Breast epithelium (tissue), 4 donors: ENCODE measurements at places on chromosomes 16 and 17. TPM values are rescaled to one million over a fixed set of nuclear protein-coding genes. Genes with fewer than 3 reads are reported as not detected.

GRCh38 chr17:67285360-67285759, 40.4 kb upstream of the HELZ start:
- no peak overlapping the region for H3K4me3 ChIP-seq
- H3K4me1 ChIP-seq = no peaks in the 10 kb centered on the region
- DNase-seq = no peak
- H3K27ac ChIP-seq = no peak overlapping the region
- no peaks in the 10 kb centered on the region for H3K36me3 ChIP-seq
- no peaks in the 10 kb centered on the region for H3K27me3 ChIP-seq

DNA sequence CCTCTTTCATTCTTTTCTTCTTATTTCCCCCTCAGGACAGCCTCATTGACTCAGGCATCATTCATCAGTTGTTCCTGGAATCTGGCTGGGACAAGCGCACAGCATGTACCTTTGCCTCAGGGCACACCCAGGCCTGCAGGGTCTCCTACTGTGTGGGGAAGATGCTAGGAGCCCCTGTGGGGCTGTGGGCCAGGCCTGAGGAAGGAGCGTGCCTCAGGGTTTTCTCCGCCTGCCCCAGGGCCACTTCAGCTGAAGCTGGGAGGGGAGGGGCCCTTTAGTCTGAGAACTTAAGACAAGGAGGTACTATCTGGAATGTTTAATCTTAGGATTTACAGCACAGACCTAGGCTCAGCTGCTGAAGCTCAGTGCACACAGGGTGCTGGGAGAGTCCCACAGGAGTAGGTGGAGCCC, 7.9 kb downstream of the ELMO3 start:
- H3K27ac ChIP-seq = no peak overlapping the region
- H3K36me3 ChIP-seq = peaks cover 8% of the 10 kb centered on the region
- H3K27me3 ChIP-seq = no peaks in the 10 kb centered on the region
- H3K4me1 ChIP-seq = no peaks in the 10 kb centered on the region
- H3K4me3 ChIP-seq = no peak overlapping the region
- DNase-seq = no peak

DNA sequence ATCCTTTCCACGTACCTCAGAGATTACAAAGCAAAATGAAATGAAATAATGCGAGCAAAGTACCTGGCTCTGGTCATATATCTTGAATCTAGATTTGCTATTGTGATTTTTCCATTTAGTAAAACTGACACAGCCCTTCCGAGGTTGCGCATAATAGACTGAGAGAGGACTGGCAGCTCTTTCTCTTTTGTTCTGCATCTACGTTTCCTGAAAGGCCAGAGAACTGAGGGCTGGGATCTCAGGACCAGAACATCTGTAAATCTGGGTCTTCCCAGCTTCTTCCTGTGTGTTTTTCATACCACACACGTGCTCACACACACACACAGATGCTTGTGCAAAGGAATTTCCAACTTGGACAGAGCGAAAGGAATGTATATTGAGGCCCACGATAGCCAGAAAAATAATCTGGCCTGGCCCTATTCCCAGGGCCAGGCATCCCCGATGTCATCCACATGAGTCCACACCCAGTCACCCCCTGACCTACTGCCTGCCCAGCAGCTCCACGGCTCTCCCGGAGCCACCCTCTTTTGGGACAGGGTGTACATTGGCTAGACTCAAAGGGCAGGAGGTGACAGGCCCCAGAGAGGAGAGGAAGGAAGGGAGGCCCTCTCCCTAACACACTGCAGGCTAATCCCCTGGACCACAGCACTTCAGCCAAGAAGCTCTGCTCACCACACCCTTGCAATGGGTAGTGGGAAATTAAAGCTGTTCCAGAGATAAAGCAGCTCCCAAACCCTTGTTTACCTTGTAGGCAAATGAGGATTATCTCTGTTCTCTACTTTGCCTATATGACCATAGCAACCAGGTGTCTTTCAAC, 41.8 kb downstream of the NOL11 start:
- H3K4me3 ChIP-seq = no peak overlapping the region
- no peak for DNase-seq
- no peaks in the 10 kb centered on the region for H3K4me1 ChIP-seq
- H3K27ac ChIP-seq = no peak overlapping the region
- no peaks in the 10 kb centered on the region for H3K27me3 ChIP-seq

DNA sequence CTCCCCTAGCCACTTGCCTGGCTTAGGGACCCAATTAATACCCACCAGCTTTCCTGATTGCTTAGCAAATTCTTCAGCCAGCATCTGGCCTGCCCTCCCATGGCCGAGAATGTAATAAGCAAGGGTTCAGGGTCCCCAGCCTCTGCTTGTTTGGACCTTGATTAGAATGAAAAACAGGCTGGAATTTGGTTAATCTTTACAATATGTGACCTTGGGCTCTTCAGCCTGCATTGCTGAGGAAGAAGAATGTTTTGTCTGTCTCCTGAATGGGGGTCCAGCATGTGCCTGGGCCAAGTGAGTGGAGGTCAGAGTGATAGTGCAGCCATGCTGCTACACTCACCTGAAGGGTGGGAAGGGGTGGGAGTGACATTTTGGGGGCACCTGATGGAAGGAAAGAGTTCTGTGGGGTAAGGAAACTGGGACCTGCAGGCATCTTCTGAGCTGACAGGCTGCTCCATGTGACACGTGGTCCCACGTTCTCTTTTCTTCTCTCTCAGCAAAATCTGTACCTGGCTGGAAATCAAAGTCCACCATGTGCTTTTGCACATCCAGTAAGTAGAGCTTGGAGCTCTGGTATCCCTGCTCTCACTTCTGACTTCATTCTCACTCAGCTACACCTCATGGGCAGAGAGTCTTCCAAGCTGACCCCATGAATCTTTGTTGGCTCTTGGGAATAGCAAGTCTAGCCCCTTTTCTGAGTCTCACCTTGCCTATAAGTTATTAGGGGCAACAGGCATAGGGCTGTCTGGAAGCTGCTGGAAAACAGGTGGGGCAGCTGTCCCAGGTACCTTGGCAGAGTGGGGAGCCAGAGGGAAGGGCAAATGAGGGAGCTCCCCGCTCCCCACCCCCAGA, 5.3 kb downstream of the TMEM106A start:
- no peak overlapping the region for H3K4me3 ChIP-seq
- no peaks in the 10 kb centered on the region for H3K27me3 ChIP-seq
- H3K27ac ChIP-seq = no peak overlapping the region
- no peaks in the 10 kb centered on the region for H3K36me3 ChIP-seq
- no peaks in the 10 kb centered on the region for H3K4me1 ChIP-seq
- peak; percentile 13 for DNase-seq

DNA sequence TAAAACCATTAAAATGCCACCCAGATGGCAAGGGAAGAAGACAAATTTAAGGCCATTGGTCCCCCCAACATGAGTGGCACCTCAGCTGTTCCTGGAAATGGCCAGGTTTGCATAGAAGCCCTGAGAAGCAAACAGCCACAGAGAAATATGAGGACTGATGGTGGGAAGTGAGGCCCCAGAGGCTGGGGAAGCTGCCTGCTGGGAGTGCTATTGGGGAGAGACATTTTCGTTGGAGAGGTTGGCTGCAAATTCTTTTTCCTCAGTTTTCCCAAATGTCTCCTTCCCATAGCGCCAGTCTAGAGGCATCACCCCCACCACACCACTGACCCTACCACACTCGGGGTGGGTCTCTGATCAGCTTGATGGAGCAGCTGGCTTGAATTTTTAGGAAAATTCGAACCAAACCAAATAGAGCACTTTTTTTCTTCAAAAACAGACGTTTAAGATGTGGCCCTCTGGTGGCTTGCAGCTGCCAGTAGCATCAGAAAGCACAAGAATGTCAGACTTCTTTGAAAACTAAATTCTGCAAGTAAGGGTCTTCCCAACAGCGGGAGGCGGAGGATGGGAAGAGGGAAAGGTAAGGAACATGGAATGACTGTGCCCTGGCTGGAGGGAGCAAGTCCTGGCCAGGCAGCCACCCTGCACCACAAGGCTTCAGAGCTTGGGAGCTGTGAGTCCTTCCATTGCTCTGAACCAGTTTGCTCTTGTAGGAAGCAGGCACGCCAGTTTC, 13.2 kb upstream of the SLC12A3 start:
- H3K27ac ChIP-seq = no peak overlapping the region
- H3K4me3 ChIP-seq = no peak overlapping the region
- no peaks in the 10 kb centered on the region for H3K27me3 ChIP-seq
- no peaks in the 10 kb centered on the region for H3K36me3 ChIP-seq

GRCh38 chr17:38960402-38960801, 6.8 kb downstream of the FBXO47 start:
- H3K4me1 ChIP-seq = no peaks in the 10 kb centered on the region
- H3K27ac ChIP-seq = no peak overlapping the region
- DNase-seq = no peak

DNA sequence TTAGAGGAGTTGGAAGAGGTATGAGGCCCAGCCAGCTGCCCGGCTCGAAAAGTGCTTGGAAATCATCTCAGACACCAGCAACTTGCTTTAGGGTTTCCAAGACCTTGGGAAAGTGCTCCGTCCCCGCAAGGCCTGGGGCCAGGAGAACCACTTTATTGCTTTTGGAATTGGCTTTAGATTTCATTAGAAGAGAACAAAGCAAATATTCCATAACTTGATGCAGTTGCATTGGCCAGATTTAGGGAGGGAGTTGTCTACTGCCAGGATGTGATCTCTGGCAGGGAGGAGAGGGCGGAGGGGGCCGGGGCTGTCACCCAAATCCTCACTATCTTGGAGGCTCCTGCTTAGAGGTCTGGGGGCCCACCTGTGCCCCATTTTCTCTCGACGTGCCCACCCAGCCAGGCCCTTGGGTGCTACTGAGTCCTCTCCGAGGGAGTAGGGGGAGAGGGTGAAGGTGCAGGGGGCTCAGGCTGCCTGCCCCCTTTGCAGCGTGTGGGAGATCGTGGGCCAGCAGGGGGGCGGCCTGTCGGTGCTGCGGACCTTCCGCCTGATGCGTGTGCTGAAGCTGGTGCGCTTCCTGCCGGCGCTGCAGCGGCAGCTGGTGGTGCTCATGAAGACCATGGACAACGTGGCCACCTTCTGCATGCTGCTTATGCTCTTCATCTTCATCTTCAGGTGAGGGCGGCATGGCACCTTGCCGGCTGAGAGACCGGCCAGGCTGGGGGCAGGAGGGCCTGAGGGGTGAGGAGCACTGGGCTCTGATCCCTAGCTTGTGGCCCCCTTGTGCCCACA, 30.6 kb downstream of the CACNA1G start:
- no peak for DNase-seq
- no peak overlapping the region for H3K4me3 ChIP-seq
- H3K4me1 ChIP-seq = no peaks in the 10 kb centered on the region
- no peaks in the 10 kb centered on the region for H3K36me3 ChIP-seq

DNA sequence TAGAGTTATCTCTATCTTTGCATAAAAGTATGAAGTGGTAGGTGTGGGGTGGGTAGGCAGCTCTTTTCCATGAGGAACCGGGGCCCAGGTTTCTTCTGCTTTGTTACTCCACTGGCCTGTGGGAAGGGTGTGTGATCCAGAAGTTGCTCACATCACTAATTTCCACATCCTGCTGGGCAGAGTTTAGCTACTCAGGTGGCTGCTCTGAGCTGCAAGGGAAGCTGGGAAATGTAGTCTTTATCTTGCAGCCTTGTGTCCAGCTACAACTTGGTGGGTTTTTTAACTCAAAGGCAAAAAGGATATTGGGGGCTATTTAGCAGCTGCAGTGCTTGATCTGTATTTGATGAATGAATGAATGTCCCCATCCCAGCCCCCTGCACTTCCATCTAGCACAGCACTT, 335.3 kb downstream of the SNX29 start:
- H3K4me1 ChIP-seq = no peaks in the 10 kb centered on the region
- no peak overlapping the region for H3K4me3 ChIP-seq
- no peaks in the 10 kb centered on the region for H3K36me3 ChIP-seq
- no peak for DNase-seq
- H3K27ac ChIP-seq = no peak overlapping the region
- H3K27me3 ChIP-seq = no peaks in the 10 kb centered on the region

GRCh38 chr17:83200231-83200699, 120.9 kb downstream of the METRNL start:
- no peaks in the 10 kb centered on the region for H3K27me3 ChIP-seq
- no peaks in the 10 kb centered on the region for H3K36me3 ChIP-seq
- peak; percentile 87 for DNase-seq
- no peak overlapping the region for H3K4me3 ChIP-seq
- H3K27ac ChIP-seq = peak overlapping the region; percentile 92

- H3K27me3 ChIP-seq = no peaks in the 10 kb centered on the region
- no peaks in the 10 kb centered on the region for H3K36me3 ChIP-seq
- no peaks in the 10 kb centered on the region for H3K4me1 ChIP-seq
- H3K4me3 ChIP-seq = peak overlapping the region; percentile 52
Observed at GRCh38 chr16:50665128-50665878, 15.8 kb downstream of the SNX20 start.

DNA sequence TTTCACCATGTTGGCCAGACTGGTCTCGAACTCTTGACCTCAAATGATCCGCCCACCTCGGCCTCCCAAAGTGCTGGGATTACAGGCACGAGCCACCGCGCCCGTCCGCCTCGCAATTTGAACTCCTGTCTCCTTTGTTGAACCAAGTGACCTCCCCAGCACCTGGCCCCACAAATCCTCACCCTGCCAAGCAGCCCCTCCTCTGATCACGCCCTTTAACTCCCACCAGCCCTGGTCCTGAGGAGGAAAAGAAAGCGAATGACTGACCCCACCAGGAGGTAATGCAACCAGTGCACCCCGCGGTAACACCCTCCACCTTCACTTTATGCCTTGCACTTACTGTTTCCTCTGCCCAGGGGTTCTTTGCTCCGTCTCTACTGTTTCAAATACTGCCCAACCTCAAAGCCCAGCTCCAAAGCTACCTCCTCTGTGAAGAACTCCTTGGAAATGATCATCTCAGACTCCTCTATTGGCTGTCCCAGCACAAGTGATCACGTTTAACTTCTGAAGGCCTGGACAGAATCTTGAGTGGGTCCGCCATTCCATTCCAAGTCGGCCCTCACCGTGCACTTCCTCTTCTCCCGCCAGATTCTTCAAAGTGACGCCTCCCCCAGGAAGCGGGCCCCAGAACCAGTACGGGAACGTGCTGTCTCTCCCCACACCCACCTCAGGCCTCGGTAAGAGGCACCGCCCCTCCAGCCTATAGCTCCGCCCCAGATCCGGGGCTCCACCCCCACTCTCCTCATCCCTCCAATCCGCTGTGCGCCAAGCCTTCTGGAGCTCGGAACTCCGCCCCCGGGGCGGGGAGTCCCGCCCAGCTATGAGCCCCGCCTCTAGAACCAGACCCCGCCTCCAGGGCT, 4.4 kb downstream of the CD19 start:
- H3K27ac ChIP-seq = no peak overlapping the region
- DNase-seq = peak; percentile 26
- no peaks in the 10 kb centered on the region for H3K36me3 ChIP-seq
- H3K4me3 ChIP-seq = peak overlapping the region; percentile 23

GRCh38 chr16:79661578-79661977, 61.0 kb upstream of the MAF start:
- H3K4me3 ChIP-seq = no peak overlapping the region
- H3K4me1 ChIP-seq = no peaks in the 10 kb centered on the region
- H3K36me3 ChIP-seq = no peaks in the 10 kb centered on the region
- H3K27me3 ChIP-seq = no peaks in the 10 kb centered on the region

HIRIP3 gene
- 18.2 TPM for total RNA-seq

LITAFD gene
- not detected for total RNA-seq

ADAMTS18 gene
- 1.9 TPM for total RNA-seq

CMTM2 gene
- not detected for total RNA-seq

LPO gene
- 0.29 TPM for total RNA-seq
